ENCODE measurements at places on chromosomes 12 and 14.

GRCh38 chr14:51593397-51593796 lies 58.3 kb upstream of the FRMD6 start:
- DNase-seq: no peak

- no peak for DNase-seq
These were observed 202.6 kb downstream of the ANO6 start for GRCh38 chr12:45418520-45418919.

- DNase-seq: no peak
These were observed 159.1 kb downstream of the C12orf50 start for GRCh38 chr12:87870061-87870460.

GRCh38 chr12:62621101-62621638 lies 154.5 kb downstream of the MON2 start:
- DNase-seq: no peak

DNA sequence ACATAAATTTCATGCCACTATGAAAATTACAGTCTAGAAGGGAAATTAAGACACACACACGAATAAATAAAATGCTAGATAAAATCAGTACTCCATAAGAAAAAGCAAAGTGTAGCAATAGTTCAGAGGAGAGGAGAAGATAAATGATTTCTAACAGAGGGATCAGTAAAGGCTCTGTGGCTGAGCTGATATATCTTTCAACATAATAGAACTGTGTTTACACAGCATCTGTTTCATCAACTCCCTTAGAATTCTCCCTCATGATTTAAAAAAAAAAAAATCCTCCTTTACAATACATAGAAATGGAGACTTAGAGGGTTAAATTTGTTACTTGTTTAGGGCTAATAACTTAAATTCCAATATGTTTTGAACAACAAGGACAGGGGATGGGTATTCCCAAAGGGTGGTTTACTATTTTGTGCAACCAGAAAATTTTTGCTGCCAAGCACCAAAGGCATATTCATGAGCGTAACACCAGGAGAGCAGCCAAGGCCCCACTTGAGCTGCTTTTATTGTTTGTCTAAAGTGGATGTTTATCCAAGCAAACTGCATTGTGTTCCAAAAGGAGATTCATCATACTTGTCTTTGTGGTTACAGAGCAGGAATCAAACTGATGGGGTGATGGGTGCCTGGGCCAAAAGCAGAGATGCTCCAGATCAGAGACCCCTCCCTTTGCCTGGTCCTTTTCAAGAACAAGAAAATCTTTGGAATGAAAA lies 162.7 kb downstream of the BMP4 start:
- DNase-seq: no peak

DNA sequence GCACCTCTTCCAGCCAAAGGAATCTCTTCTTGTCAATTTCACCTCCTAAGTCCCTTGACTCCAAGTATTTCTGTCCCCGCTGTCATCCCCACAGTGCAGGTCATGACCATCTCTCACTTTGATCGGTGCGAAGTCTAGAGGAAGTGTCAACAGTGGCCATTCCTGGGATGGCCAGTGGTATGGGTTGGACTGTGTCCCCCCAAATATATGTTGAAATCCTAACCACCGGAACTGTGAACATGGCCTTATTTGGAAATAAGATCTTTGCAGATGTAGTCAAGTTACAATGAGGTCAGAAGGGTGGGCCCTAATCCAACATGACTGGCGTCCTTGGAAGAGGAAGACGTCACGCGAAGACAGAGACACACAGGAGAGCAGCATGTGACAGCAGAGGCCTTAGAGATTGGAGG lies 155.9 kb upstream of the PRMT8 start:
- no peak for DNase-seq

- DNase-seq: no peak
These were observed 220.6 kb upstream of the HMGA2 start for GRCh38 chr12:65603438-65604351.

- DNase-seq: no peak
These were observed 5.5 kb downstream of the BCL11B start for GRCh38 chr14:99266181-99267178.

GRCh38 chr12:93186131-93186530 lies 191.6 kb upstream of the NUDT4 start:
- no peak for DNase-seq

DNA sequence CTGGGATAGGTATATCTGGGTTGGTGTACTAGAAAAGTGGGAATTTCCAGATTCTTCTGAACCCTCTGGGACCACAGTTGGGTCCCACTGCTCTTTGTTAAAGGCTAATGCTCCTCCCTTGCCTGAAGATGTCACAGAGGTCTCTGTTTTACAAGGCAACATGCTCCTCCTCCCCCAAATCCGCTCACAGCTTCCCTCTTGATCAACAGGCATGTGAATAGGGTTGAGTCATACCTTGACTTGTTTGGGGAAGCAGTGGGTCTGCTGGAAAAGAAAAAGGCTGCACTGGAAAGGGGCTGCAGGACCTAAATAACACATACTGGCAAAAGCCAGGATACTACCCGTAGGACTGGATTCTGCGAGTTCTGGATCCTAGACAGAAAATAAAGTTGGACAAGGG lies 165.4 kb upstream of the TMEM260 start:
- DNase-seq: no peak

GRCh38 chr14:54562334-54562733 lies 4.6 kb upstream of the SAMD4A start:
- DNase-seq: no peak

DNA sequence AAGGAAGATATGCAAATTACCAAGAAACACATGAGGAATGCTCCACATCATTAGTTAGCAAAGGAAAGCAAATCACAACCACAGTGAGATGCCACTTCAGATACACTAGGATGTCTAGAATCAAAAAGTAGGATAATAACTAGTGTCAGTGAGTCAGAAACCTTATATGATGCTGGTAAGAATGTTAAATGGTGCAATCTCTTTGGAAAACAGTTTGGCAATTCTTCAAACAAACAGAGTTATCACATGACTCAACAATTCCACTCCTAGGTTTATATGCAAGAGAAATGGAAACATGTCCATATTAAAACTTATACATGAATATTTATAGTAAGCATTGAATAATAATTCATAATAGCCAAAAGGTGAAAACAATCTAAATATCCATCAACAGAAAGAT lies 220.9 kb downstream of the FOXG1 start:
- no peak for DNase-seq

- no peak for DNase-seq
These were observed 350.4 kb downstream of the TRHDE start for GRCh38 chr12:72622556-72622955.

- no peak for DNase-seq
These were observed 1.1 kb downstream of the KDM5A start for GRCh38 chr12:388012-388411.

- DNase-seq: no peak
These were observed 852.6 kb downstream of the LRFN5 start for GRCh38 chr14:42459171-42459685.

DNA sequence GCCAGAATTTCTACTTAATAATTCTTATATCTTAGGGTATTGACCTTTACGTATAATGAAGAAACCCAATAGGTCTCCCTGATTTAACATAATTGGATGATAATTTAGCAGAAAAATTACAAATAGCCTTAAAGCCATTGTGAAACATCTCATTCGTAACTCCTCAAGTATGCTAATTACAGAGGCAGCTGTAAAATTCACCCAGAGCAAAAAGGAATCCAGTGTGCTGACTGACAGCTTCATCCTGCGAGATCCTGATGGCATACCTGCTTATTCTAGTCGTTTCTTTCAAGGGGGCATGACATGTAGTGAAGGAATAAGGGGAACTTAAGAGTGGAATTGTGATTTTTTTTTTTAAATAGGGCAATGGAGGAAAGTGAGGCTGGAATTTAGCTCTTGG lies 291.5 kb downstream of the FUT8 start:
- DNase-seq: no peak

Data from NCI-H524 treated with DMSO at 0.1 percent for 48 hours (cell line).